ENCODE measurements at places on chromosomes 2 and 18.
A peak's percentile ranks its signal among the peaks of the same experiment; 100 is the strongest.

- no peak for DNase-seq
Observed at GRCh38 chr2:37869304-37869703, 55.8 kb upstream of the RMDN2 start.

DNA sequence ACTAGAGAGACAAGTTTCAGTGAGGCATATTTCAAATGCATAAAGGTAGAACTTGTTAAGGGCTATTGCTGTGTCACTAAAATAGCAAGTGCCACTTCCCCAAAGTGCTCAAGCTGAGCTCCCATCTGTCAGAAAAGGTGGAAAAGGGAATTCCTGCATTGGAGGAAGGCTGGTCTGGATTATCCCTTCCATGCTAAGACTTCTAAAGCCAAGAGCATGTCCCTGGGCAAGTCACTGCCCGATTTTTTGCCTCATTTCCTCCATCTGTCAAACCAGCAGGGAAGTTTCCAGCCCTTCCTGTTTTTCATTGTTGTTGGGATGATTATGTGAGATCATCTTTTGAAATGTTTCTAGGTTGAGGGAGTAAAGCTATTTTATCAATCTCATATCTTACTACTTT, 175.5 kb downstream of the SETBP1 start:
- no peak for DNase-seq

- DNase-seq = peak; percentile 14
Observed at GRCh38 chr2:49240608-49241007, 86.3 kb upstream of the FSHR start.

GRCh38 chr2:65834771-65835475, 402.5 kb upstream of the SPRED2 start:
- no peak for DNase-seq

DNA sequence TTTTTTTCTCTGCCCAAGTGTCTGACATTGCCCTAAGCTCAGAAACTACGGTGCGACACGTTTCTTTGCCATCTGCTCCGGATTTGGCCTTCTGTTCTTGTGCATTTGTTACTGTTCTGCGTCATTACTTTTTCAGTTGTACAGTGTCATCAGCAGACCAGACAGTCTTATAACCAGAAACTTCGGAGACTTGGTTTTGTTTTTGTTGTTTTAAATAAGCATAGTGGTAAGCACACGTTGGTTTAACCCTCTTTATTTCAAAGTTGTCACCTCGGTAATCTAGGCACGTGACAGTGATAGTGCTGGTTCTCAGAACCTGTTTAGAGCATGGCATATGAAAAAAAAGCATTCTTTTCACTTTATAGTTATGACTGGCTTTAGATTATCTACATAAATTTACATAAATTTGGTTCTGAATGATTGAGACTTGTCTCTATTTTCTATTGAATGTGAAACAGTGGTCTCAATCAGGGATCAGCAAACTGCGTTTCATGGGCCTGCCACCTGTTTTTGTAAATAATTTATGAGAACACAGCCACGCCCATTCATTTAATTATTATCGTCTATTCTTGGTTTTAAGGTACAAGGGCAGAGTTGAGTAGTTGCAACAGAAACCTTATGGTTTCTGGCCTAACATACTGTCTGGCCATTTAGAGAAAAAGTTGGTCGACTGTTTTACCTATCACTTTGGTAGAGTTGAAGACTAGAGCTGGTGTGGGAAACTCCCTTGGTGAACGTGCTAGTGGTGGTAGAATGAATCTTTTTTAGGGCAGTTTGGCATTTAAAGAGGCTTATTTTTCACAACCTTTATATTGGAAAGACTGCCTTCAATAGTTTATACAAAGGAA, 106.5 kb downstream of the ZNF532 start:
- no peak for DNase-seq

DNA sequence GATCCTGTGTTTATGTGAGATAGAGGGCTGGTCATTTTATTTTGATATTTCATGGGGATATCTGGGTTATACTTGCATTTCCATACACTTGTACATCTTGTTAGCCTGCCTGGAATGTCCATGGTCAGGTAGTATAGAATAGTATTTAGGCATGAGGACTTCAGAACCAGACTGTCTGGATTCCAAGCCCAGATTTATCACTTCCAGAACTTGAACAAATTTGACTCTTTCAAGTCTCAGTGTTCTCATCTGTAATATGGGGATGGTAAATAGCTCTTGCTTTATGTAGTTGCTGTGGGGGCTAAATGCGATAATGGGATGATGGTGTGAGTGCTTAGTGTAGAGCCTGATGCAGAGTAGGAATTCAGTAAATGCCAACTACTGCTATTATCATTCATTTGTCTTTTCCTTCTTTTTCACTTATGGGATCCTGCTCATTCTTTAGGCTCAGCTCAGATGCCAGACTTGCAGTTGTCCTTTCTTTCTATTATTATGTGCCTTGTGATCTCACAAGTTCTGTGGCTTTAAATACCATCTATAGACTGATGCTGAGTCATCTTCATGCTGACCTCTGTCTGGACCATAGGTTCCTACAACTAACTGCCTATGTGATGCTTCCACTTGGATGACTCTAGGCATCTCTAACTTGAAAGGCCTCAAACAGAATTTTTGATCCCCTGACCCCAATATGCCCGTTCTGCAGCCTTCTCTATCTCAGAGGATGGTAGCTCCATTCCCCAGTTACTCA, 67.4 kb downstream of the POLE4 start:
- DNase-seq = no peak

GRCh38 chr2:20223407-20224163, 1.3 kb downstream of the SDC1 start:
- peak; percentile 87 for DNase-seq
